B cell (primary cell): ENCODE measurements at places on chromosomes 4 and X. TPM values are rescaled to one million over a fixed set of nuclear protein-coding genes. Genes with fewer than 3 reads are reported as not detected.

The FGB gene
- not detected in 2 replicates for total RNA-seq

The CHRNA9 gene
- total RNA-seq = not detected in 2 replicates

- no peaks in the 10 kb centered on the region for H3K36me3 ChIP-seq
- no peak overlapping the region for H3K4me3 ChIP-seq
- no peak overlapping the region for H3K27ac ChIP-seq
- DNase-seq = no peak
Measured at GRCh38 chrX:108169768-108170167, 78.2 kb downstream of the ATG4A start.

- H3K36me3 ChIP-seq = no peaks in the 10 kb centered on the region
- H3K4me3 ChIP-seq = no peak overlapping the region
- H3K27ac ChIP-seq = no peak overlapping the region
- DNase-seq = no peak
- no peaks in the 10 kb centered on the region for H3K27me3 ChIP-seq
- H3K4me1 ChIP-seq = no peaks in the 10 kb centered on the region
Measured at GRCh38 chr4:60485276-60485675, 714.9 kb upstream of the ADGRL3 start.

The OTC gene
- not detected in 2 replicates for total RNA-seq

DNA sequence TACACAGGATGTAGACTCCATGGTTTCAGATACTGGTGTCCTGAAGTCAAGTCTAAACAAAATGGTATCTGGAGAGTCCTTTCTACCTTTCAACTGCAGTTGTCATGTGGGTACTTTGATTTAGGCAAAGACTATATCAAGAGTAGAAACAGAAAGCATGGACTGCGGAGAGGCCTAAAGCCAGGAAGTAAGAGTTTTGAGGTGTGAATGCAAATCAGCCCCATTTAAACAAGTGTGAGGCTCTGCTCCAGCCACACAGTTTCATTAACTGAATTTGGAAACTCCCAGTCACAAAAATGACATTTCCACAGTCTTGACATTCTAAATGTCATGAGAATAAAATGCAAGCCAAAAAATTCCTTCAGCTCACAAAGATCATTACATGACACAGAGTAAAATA is 87.2 kb upstream of the MCF2 start:
- peak; percentile 21 for DNase-seq
- no peak overlapping the region for H3K4me3 ChIP-seq
- H3K36me3 ChIP-seq = peaks cover 10% of the 10 kb centered on the region
- H3K4me1 ChIP-seq = peaks cover 10% of the 10 kb centered on the region

DNA sequence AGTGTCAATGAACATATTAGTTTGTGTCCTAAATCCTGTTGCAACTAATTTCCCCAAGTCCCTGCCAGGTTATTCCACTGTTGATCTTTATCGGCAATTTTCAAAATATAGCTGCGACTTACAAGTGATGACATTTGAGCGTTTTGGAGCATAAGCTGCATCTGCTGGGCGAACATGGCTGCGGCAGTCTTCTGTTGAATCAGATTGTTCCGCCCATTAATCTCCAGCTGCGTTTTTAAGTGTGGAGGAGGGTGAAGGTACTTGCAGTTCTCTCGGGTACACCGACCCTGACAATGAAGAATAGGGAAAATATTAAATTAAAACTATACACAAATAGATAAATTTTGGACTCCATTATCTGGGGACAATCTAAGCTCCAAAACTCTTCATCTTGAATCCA is 82.7 kb downstream of the MBNL3 start:
- DNase-seq = no peak
- H3K4me1 ChIP-seq = peaks cover 2% of the 10 kb centered on the region
- H3K27ac ChIP-seq = no peak overlapping the region
- no peaks in the 10 kb centered on the region for H3K27me3 ChIP-seq
- no peaks in the 10 kb centered on the region for H3K36me3 ChIP-seq
- no peak overlapping the region for H3K4me3 ChIP-seq

- no peak overlapping the region for H3K4me3 ChIP-seq
- H3K36me3 ChIP-seq = no peaks in the 10 kb centered on the region
- H3K4me1 ChIP-seq = no peaks in the 10 kb centered on the region
Measured at GRCh38 chr4:20889901-20890300, 189.6 kb downstream of the PACRGL start.

GRCh38 chrX:67734111-67734753 is 190.4 kb downstream of the AR start:
- H3K4me3 ChIP-seq = no peak overlapping the region
- H3K27me3 ChIP-seq = no peaks in the 10 kb centered on the region
- H3K4me1 ChIP-seq = no peaks in the 10 kb centered on the region
- H3K36me3 ChIP-seq = no peaks in the 10 kb centered on the region

GRCh38 chr4:6019316-6020263 is 1.4 kb upstream of the C4orf50 start:
- H3K27ac ChIP-seq = no peak overlapping the region
- H3K4me3 ChIP-seq = no peak overlapping the region
- no peaks in the 10 kb centered on the region for H3K36me3 ChIP-seq
- peaks cover 6% of the 10 kb centered on the region for H3K27me3 ChIP-seq
